Astrocyte (in vitro differentiated cells and primary cell): ENCODE measurements at places on chromosomes 16 and 17. TPM values are rescaled to one million over a fixed set of nuclear protein-coding genes. Genes with fewer than 3 reads are reported as not detected.

DNA sequence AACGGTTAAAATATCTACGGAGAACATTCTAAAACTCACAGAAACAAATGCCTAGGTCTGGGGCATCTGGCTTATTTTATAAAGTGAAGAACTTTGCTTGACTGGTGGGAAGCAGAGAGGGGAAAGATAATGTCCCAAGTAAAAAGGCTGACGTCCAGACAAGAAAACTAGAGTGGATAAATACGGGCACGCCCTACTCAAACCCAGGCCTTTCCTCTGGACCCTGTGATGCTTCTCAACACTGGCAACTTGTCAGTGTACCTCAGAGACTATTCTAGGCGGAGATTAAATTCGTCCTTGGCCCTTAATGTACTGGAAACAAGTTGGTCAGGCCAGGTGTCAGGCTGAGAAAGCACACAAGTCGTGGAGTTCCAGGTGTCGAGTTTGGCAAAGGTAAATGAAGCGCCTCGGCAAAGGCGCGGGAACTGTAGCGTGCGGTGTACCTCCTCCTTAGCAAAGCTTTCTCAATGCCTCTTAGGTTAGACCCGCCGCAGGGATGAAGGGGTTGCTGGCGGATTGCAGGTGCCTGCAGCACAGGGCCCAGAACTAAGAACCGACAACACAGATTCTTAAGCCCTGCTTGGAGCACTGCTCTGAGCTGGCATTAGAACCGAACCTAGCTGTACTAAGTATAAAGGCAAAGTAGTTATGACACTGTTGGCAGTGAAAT is 668 bp upstream of the UNK start:
- H3K36me3 ChIP-seq = no peaks in the 10 kb centered on the region
- peak overlapping the region; percentile 100 for H3K27ac ChIP-seq
- no peak for DNase-seq
- peaks cover 28% of the 10 kb centered on the region for H3K4me1 ChIP-seq

The SULT1A4 gene
- 1.2 and 1.9 TPM in 2 replicates for total RNA-seq

The HELZ gene
- 51.2 and 53.4 TPM in 2 replicates for total RNA-seq

The GAS7 gene
- total RNA-seq = 8.5 and 10.2 TPM in 2 replicates

- H3K27me3 ChIP-seq = no peaks in the 10 kb centered on the region
- DNase-seq = no peak
- no peaks in the 10 kb centered on the region for H3K4me1 ChIP-seq
- no peak overlapping the region for H3K4me3 ChIP-seq
- H3K27ac ChIP-seq = no peak overlapping the region
- no peaks in the 10 kb centered on the region for H3K36me3 ChIP-seq
Measured at GRCh38 chr16:11224096-11224893, 31.7 kb downstream of the SOCS1 start.

- H3K27ac ChIP-seq = no peak overlapping the region
- no peaks in the 10 kb centered on the region for H3K27me3 ChIP-seq
- no peak overlapping the region for H3K4me3 ChIP-seq
- no peaks in the 10 kb centered on the region for H3K36me3 ChIP-seq
- no peak for DNase-seq
- no peaks in the 10 kb centered on the region for H3K4me1 ChIP-seq
Measured at GRCh38 chr16:83888672-83889044, 10.3 kb upstream of the MLYCD start.

GRCh38 chr17:17107891-17108431 is 65.7 kb downstream of the MPRIP start:
- H3K27me3 ChIP-seq = no peaks in the 10 kb centered on the region
- H3K4me3 ChIP-seq = no peak overlapping the region
- no peak for DNase-seq
- H3K4me1 ChIP-seq = no peaks in the 10 kb centered on the region
- H3K36me3 ChIP-seq = peaks cover 2% of the 10 kb centered on the region
- H3K27ac ChIP-seq = no peak overlapping the region
